GM12892 (cell line): ENCODE measurements at places on chromosomes 2 and 18.

DNA sequence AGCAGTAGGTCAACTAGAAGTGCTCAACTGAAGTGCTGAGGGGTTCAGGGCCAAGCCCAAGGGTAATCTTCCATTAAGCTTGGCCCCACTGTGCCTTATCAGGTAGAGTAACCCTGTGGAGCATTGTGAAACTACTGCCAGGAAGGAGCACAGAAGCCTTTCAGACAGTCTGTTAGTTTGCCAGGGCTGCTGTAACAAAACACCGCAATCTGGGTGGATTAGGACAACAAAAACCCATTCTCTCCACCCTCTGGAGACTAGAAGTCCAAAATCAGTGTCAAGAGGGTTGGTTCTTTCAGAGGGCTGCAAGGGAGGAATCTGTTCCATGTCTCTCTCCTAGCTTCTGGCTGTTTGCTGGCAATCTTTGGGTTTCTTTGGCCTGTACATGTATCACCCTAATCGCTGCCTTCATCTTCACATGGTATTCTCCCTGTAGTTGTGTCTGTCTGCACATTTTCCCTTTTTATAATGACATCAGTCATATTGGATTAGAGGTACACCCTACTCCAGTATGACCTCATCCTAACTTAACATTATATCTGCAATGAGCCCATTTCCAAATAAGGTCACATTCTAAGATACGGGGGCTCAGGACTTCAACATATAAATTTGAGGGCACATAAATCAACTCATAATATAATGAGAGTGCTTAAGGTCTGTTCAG is 21.2 kb downstream of the VIT start:
- no peak for DNase-seq

GRCh38 chr18:78742218-78742745 is 237.3 kb upstream of the SALL3 start:
- DNase-seq = no peak

GRCh38 chr18:27843783-27844777 is 332.9 kb downstream of the CDH2 start:
- no peak for DNase-seq

DNA sequence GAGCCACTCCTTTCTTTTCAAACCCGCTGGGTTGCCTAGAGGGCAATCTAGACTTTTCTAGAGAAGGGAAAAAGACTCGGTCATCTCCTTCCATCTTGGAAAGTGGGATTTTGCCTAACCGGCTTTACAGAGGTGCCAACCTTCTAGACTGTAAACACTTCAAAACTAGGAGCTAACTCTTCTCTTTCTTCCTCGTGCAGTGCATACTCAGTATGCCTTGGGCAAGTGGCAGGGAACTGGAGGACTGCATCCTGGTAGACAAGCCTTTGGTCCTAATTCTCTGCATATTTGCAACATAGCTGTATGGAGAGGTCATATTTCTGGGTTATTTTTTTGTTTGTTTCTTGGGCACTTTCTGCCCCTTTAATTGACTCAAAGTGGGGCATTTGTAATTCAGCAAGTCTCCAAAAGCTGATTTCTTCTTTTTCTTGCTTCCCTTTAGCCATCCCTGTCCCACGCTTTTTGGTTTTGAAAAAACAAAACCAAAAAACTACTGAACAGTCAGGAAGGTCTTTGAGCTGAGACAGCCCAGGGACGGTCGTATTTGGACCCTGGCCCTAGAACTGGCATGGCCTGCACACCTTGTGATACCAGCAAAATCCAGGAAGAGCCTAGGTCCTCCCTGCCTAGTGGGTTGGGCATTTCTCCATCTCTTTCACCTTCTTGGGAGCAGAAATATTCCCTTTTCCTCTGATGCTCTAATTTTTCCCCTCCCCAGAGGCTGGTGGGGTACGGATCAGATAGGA is 5.8 kb upstream of the GATA6 start:
- no peak for DNase-seq

DNA sequence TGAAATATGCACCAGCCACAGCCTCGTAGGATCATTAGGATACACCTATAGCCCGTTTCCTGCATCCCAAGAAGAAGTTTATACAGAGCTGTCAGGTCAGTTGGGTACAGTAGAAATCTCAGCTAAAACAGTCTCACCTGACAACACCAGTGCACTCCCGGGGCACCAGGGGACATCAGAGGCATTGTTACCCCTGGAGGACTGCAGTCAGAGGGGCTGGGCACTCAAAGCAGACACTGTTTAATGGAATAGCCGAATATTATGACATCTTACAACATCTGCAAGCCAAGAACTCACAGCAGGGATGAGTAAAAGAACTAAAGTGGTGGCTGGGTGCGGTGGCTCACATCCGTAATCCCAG is 93.0 kb upstream of the ID2 start:
- no peak for DNase-seq

DNA sequence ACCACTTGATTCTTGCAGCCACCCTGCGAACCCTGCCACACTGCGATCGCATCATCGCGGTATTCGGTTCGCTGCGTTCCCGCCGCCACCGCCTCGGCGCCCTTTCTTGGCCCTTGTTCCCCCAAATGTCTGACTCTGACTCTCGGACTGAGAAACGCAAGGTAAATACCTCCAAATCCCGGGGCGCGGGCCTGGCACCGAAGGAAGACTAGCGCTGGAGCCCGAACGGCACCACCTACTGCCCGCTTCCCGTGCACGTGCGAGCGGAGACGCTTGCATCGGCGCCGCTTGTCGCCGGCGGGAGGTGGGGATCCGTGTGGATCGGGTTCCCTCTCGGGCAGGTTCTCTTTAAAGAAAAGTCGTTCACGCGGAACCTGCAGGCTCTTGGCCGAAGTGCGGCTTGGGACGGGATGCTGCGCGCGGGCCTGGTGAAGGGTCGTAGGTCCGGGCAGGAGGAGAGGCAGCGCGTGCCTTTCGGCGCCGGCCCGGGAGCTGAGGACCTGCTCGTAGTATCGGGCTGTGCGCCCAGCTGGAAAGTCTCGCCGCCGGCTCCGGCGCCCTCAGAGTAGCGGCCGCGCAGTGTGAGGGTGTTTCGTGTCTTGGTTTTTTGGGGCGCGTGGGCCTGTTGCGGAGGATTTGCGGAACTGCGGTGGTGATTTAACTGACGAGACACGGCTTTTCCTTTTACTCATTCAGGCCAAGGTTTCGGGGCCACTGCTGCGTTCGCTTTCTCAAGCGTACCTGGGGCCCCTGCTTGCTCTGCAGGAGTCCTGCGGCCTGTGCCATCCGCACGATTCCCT is 514 bp downstream of the BCL2L11 start:
- DNase-seq = no peak

- DNase-seq = no peak
Observed at GRCh38 chr2:128775914-128776285, 457.2 kb upstream of the HS6ST1 start.

- DNase-seq = no peak
Observed at GRCh38 chr18:63157293-63158011, 162.1 kb downstream of the BCL2 start.

- no peak for DNase-seq
Observed at GRCh38 chr18:23977719-23978483, 36.7 kb upstream of the TTC39C start.

DNA sequence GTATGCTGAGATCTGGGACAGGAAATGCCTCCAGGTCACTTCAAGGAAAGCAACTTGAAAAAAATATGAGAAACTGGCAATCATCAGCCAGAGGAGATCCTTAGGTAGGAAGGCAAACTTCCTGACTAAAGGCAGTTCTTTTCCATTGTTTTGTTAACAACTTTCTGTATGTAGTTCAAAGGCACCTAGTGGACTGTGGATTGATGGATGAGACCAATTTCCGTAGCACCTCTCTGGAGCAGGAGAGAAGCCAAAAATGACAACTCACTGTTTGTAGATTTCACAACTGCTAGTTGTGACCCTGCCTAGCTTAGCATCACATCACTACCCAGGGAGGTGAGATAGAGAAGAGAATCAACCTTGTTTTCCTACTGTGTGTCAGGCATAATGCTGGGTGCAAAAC is 21.8 kb upstream of the NOSTRIN start:
- no peak for DNase-seq

- no peak for DNase-seq
Observed at GRCh38 chr2:156434461-156435291, 1.5 kb upstream of the GPD2 start.

GRCh38 chr2:13986119-13986720 is 646.3 kb upstream of the LRATD1 start:
- no peak for DNase-seq

- no peak for DNase-seq
Observed at GRCh38 chr18:59900222-59901128, 679 bp downstream of the PMAIP1 start.

- DNase-seq = no peak
Observed at GRCh38 chr2:181742922-181743722, 62.8 kb upstream of the NEUROD1 start.

- DNase-seq = no peak
Observed at GRCh38 chr2:203675086-203675485, 31.4 kb upstream of the CD28 start.

DNA sequence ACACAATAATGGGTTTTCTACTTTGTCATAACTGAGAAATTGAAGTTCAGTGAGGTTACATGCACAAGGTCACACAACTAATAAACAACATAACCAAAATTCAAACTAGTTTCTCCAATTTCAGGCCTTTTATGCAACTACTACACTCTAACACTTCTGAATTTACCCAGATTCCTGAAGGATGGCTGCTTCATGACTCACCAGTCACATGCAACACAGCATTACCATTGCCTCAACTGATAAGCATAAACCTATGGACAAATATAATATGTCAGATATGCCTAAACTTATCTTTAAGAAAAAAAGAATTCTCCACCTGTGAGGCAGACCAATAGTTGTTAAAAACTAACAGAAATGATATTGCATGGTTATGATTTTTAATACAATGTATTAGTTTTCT is 586.5 kb upstream of the SLC8A1 start:
- no peak for DNase-seq

DNA sequence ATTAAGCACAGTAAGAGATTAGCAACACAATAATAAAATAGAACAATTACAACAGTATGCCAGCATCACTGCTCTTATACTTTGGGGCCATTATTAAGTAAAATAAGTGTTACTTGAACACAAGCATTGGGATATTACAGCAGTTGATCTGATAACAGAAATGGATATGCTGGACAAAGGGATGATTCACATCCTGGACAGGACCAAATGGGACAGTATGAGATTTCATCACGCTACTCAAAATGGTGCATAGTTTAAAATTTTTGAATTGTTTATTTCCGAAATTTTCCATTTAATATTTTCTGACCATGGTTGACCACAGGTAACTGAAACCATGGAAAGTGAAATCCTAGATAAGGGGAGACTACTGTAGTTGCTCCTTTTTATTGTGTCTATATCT is 138.2 kb downstream of the UBR3 start:
- no peak for DNase-seq

DNA sequence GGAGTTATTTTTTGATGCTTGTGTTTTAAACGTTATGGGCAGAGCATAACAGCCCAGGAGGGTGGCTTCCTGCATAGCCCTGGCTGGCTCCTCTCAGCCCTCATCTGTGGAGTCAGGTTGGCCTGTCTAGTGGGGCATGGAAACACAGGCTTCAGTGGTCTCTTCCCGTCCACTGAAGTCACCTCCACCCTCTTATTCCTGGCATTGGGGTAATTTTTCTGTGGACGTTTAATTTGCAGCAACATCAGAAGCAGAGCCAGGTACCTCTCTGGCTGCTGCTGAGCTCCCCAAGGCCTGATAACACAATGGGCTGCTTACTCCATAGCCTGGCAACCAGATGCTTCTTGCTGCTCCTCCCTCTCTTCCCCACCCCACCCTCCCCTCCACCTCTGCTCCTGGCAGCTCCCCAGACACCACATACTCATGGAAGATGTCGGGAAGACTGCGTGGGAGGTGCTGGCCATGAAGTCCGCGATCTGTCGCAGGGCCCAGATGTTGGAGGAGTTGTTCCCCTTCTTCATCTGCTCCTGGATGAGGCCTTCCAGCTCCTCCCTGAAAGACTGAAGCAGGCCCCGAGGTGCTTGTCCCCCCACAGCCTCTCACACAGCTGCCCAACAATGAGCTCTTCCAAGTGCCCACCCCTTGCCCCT is 64.0 kb downstream of the ADD2 start:
- DNase-seq = no peak
